ENCODE measurements at places on chromosomes 16 and 17.

- DNase-seq, result no peak
Observed at GRCh38 chr16:50449800-50450199, 81.0 kb upstream of the BRD7 start.

GRCh38 chr17:5437721-5438317, 1.1 kb downstream of the C1QBP start:
- no peak for DNase-seq

- no peak for DNase-seq
Observed at GRCh38 chr17:80650751-80651518, 106.3 kb downstream of the RPTOR start.

DNA sequence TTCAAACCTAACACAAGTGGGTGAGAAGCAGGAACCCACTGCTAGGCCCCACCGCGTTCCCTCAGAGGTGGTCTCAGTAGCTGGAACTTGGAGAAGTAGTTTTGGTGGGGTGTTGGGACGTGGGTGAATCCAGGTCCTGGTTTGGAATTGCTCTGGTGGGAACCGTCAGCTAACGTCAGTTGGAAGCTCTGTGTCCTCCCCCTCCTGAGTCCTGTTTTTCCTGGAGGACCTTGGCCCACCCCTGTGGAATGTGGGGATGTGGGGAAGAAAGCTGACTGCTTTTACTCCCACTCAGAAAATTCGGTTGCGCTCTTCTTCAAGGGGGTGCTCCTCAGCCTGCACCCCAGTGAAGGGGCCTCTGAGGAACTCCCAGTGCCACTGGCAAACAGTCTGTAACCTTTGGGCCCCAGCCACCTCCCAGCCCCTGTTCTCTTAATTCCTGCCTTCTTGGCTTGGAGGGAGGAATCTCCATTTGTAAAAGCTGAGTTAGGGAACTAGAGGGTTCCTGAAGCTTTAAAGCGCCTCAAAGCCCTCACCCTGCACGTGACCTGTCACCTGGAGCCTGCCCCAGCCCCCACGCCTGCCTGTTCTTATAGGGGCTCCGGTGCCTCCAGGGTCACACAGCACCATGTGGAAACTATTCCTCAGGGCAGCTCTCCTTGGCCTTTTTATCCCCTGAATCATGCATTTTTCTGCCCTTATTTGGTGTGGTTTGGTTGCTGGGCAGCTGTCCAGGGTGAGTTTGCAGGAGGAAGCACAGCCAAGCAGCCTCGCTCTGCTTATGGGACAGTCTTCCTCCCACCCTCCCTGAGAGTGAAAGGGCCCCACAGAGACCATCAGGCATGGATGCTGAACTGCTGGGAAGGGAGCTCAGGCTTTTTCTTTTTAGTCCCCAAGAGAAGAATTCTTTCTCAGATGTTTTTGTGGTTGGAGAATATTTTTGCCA, 16.2 kb upstream of the NAGLU start:
- no peak for DNase-seq

- no peak for DNase-seq
Observed at GRCh38 chr17:51189628-51190027, 23.4 kb downstream of the NME2 start.

DNA sequence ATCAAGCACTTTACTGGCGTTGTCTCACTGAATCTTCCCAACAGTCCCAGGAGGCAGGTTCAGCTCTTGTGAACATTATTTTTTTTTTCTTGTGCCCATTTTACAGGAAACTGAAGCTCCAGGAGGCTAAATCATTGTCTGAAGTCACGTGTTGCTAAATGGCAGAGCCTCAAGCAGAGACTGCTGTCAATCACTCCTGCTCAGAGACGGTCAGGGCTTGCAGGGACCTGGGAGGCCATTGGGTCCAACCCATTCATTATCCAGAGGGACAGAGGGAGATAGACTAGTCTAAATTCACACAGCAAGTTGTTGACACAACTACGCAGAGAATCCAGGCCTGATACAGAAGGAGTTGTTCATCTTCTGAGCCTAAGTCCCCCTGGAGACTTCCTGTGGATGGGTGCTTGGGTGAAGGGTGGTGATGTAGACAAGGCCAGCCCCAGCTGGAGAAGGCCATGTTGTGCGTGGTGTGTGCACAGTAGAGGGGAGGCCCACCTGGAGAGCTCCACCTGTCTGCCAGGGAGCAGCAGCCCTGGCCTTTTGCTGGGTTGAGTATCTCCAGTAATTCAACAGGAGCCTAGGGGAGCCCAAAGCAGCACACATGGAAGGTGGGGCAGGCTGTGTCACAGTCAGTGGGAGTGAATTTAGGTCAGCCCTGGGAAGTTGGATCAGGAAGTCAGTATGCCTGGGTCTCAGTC, 24.3 kb upstream of the C1QL1 start:
- peak; percentile 74 for DNase-seq

GRCh38 chr17:19302791-19303331, 59.7 kb downstream of the B9D1 start:
- no peak for DNase-seq

DNA sequence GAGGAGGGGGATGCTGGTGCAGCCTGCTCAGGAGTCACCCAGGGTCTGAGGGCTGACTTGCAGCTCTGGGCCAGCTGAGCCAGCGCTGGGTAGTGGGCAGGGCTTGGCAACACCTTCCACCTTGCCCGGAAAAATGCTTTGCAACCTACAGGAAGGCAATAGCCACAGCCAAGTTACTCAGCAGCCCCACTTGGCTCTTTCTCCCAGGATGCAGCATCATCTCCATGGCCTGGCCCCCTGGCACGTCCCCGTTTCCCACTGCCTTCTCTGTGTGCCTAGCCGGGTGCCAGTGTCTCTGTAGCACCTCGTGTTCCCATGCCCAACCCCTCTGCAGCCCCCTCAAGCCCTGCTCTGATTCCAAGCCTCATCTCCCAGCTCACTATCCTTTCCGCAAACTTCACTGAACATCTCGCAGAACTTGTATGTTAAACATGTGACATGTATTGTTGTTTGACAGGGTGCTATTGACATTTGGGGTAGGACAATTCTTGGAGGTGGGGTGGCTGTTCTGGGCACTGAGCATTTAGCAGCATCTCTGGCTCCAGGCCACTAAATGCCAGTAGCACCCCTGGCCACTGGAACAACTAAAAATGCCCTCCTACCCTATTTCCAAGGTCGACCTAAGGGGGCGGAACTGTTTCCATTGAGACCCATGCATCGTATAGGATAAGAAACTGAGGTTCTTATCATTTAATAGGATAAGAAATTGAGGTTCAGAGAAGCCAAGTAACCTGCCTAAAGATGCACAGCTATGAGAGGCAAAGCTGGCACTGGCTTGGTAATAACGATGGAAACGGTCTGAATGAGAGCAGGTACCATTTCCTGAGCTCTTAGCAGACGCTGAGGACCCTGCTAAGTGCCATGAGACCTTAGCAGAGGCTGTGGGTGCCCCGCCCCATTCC, 12.2 kb downstream of the DEXI start:
- no peak for DNase-seq

- no peak for DNase-seq
Observed at GRCh38 chr17:79522414-79522813, 88.4 kb downstream of the RBFOX3 start.

DNA sequence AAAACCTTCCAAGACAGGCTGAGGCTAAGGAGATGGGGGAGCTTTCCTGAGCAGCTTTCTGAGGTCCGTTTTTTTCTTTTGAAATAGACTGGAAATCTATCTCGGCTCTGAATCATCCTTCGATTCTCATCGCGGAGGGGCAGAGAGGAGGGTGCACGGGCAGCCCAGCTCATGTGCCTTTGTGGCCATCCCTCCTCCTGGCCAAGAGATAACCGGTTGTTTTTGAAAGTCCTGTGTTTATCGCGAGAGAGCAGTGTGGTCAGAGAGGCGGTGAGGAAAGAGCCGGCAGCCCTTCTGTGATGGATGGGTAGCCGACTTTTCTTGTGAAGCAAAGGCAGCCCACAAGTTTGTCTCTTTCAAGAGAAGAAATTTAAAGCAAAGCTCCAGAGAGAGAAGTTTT, 191.6 kb downstream of the CCDC182 start:
- DNase-seq, result no peak

DNA sequence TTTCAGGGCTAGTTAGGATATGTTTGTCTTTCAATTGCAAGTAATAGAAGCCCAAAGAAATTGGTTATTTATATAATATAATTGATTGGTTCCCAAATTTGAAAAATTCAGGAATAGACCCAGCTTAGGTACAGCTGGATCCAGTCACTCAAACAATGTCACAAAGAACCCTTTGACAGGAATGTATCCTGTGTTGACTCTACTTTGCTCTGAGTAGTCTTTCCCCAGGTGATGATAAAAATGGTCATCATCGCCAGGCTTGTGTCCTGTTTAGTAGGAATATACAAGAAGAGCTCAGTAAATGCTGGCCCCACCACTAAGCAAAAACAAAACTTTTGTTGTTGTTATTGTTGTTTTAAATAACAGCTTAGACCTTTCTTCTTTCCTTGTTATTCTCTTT, 35.0 kb downstream of the MAPT start:
- DNase-seq, result no peak

DNA sequence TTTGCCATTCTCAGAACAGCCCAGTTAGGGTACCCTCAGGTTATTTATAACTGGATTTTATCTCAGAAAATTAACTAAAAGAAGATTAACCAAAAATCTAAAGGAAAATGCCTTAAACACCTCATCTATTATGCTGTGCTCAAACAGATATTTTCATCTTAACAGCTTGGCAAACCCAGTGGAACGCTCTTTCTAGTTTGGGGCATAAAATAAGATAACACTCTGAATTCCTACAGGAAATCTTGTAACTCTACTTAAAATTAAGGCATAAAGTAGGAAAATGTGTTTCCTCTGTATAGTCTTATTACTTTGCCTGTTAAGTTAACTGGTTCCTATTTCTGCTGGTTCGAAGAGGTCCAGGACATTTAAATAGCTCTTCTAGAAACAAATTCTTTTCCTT, 723.9 kb downstream of the MAF start:
- DNase-seq, result no peak

DNA sequence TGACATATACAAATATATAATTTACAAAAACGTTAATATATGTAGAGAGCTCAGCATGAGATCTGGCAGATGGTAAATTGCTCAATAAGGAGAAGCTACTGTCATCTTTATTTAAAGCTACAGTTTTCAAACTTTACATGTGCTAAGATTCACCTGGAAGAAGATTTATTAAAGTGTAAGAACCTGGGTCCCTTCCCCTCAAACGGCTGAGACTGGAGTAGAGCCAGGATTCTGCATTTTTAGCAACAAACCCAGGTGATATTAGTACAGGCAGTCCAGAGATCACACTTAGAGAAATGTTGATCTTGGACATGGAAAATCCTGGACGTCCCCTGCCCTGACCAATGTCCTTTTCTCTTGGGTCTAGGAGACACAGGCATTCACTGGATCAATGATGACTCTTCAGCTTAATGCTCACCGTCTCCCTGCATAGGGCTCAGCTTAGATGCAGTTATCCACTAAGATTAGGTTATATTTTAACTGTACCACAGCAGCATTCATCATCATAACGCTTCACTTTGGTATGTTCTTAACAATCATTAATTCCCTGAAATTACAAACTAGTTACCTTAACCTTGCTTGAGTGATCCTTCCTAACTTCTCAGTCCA, 20.4 kb downstream of the CDR2 start:
- DNase-seq, result no peak

GRCh38 chr16:89737341-89738071, 16.2 kb downstream of the ZNF276 start:
- DNase-seq, result no peak

DNA sequence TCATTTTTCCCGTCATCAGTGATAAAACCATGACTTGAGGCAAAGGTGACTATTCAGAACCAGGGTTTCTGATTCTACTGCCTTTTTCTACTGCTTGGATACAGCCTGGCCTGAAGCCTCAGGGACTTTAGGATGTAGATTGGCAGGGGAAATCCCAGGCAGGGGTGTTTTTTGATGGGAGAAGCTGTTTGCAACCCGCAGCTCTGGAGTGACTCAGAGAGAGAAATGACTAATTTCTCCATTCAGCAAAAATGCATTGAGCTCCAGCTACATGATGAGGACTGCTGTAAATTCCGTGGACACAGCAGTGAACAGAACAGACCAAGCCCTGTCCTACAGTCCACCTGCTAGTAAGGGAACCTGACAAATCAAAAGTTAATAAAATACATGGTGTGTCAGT, 560.6 kb downstream of the CDH13 start:
- DNase-seq, result no peak

DNA sequence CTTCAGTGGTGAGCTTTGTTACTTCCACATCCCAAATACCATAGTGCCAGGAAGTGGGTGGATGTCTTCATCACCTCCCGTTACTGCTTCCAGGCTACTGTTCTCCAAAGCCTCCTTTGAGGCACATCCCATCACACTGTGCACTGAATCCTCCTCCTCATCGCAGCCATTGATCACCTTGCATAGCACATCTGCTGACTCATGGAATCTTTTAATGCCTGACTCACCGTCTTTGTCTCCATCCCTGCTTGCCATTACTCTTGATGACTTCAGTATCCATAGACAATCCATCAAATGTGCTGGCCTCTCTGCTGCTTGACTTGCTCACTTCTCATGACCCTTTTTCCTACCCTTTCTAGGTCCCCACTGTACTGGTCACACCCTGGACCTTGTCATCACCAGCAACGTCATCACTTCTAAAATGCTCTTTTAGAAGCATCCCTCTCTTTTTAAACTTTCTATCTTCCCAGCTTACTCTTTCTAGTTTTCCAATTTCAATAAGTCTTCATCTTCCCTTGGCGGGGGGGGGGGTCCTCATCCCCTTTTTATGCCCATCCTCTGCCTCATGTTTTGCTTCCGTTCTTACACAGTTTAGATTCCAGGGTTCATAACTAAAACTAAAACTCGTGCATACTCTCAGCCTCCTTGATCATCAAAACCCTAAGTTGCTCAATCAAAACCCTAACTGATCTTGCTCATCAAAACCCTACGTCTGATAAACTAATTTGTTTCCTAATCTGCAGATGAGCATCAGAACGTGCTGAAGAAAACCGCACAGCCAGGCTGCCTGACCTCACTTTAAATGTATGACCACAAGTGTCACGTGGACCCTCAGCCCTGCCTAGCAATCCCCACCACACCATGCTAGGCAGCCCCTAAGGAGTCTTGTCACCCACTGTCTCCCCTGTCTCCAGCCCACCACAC, 289.7 kb upstream of the ZFHX3 start:
- no peak for DNase-seq

DNA sequence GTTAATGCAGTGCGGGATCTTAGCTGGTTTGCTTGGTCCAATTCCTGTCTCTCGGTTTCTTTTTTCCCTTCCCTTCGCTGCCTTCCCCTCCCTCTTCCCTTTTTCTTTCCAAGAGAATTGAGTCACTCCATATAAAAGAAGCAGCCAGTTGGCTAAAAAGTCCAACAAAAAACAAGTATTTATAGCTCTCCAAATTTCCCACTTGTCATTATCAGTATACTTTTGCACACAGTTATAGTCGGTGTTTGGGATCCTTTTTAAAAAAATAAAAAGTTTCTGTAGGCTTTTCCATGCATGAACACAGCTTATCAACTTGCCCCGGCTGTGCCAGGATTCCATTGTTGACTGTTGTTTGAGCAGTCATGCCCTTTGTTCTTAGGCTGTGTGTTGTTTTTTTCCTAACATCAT, 24.9 kb downstream of the HMOX2 start:
- DNase-seq, result no peak

DNA sequence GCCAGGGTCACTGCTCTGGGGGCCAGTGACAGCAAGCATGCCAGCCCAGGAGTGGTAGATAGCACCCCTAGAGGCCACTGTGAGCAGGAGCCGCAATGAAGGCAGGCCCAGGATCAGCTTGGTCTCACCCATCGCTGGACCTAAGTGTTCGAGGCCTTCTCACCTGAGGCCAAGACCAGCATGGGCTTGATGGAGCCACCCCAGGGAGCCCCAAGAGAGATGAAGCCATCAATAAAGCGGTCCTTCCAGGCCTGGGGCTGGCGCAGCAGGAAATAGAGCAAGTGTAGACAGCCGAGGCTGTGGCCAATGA, 1.8 kb downstream of the LCAT start:
- no peak for DNase-seq
